ENCODE measurements at places on chromosomes 2 and 18. TPM values are rescaled to one million over a fixed set of nuclear protein-coding genes. Genes with fewer than 3 reads are reported as not detected.

The CD8B2 gene
- not detected for total RNA-seq

The EIPR1 gene
- total RNA-seq: 25.0 TPM

DNA sequence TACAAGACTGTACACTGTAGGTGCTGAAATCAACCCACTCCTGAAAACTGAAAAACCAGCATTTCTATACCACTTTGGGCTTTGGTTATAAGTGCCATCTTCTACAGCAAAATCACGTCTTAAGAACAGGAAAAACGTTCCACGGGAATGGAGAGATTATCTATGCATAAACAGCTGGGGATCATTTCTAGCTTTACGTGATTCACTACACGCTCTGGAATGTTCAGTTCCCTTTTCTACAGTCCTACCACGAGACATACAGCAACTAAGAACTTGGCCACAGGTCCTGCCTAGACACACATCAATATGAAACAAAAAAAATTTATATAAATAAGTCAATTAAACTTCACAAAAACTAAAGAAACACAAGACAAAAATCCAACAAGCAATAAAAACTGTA, 3.6 kb downstream of the CXCR4 start:
- no peak for DNase-seq

GRCh38 chr2:65688141-65688886, 255.9 kb upstream of the SPRED2 start:
- no peak for DNase-seq

All from WTC11 (cell line).